Activated T-cell treated with anti-CD3 and anti-CD28 coated beads for 4 hours (primary cell): ENCODE measurements at places on chromosomes 11 and 22.

DNA sequence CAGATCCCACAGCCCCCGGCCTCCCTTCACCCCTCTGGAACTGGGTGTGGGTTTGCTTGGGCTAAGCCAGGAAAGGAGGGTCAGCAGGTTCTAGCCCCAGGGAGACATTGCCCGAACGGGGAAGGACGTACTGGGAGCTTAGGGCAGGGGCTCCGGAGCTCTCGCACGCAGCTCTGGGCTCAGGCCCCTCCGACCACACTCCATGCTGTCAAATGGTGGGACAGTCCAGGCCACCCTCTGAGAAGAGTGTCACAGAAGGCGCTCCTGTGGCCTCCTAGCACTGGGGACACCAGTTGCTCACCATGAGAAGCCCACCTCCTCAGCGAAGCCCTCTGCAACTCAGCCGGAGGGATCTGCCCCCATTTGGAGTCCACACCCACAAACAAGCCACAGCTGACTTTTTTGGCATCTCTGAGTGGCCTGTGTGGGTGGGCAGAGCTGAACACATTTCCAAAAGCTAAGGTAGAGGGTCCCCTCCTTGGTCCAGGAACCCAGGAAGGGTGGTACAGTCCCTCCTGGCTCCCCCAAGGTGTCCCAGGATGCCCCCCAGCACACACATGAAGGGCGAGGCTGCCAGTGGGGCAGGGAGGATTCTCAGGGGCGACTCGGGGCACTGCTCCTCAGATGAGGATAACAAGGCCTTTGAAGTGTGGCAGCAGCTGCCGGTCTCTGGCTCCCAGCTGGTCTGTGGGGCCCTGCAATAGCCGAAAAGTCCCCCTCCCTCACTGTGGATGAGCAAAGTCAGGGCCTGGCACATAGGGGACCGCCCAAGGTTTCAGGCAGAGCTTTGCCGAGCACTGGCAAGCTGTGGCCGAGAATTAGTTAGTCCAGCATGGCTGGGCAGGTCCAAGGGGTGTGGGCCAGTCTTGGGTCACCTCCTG, 13.0 kb upstream of the TEF start:
- no peak for DNase-seq

DNA sequence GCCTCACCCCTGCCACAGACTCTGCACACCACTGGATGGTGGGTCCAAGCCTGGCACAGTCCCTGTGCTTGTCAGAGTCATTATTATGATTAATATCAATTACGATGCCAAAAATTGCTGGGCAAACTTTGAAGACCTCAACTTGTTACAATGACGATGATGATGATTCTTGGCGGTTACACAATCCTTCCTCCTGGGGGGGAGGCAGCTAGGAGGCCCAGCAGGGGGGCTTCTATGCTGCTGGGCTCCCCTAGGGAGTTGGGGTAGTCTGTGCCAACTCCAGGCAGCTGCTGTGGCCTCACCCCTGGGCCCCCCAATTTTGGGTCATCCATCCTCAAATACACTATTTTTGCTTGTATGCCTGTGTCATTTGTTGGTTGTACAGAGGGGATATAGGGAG, 12.0 kb downstream of the SLC35E4 start:
- DNase-seq: no peak

DNA sequence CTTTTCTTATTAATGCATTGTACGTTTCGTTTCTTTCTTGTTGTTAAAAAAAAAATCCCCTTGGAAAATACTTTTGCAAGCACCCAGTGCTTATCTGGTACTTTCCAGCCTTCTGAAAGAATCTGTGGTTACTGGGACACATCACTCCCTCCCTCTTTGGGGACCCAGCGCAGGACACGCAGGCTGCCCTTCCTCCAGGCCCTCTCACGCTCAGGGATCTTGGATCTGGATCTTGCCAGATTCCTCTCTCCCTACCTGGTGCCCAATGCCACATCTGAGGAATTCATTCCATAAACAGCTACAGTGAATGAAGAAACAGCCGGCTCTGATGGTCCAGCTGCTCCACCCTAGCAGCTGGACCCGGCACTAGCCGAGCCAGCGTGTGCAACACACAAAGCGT, 55.7 kb downstream of the PHF21B start:
- DNase-seq: no peak

DNA sequence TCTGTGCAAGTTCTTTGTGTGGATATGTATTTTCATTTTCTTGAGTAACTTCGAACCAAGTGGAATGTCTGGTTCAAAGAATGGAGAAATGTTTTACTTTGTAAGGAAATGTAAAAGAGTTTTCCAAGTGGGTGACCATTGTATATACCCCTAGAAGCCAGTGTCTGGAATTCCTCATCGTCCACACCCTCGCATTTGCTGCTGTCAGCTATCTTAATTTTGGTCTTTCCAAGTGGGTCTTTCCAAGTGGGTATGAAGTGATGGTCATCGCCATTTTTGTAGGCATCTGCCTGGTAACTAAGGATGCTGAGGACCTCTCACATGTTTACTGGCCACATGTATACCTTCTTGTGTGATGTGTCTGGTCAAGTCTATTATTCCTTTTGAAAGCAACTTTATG, 547.5 kb downstream of the TBC1D22A start:
- DNase-seq: no peak

DNA sequence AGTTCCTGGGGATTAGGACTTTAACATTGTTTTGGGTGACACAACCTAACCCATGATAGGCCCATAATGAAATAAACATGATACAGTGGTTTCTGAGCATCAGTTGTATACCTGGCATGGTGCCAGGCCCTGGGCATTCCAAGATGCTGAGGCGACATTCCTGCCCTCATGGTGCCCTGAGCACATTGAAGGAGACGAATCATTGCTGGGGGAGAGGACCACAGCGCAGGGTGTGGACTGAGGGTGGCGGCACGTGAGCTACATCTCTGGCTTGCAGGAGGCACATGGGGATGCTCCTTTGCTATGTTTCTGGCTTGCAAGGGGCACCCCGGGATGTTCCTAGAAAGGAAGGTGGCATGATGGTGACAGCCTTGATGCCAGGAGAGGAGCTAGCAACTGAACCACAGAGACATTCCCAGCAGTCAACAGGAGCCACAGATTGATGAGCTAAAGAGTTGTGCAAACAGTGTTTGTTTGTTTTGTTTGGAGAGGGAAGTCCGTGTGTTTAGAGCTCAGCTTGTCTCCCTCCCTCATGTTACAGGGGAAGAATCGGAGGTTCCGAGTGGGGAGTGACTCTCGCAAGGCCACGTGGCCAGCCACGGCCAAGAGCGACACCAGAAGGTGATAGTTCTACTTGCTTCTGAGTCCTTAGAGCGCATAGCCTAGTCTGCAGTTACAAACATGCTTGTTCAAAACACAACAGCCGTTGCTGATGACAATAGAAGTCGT, 106.4 kb downstream of the MIAT start:
- no peak for DNase-seq

- no peak for DNase-seq
Observed at GRCh38 chr11:19880088-19880345, 167.4 kb downstream of the NAV2 start.

DNA sequence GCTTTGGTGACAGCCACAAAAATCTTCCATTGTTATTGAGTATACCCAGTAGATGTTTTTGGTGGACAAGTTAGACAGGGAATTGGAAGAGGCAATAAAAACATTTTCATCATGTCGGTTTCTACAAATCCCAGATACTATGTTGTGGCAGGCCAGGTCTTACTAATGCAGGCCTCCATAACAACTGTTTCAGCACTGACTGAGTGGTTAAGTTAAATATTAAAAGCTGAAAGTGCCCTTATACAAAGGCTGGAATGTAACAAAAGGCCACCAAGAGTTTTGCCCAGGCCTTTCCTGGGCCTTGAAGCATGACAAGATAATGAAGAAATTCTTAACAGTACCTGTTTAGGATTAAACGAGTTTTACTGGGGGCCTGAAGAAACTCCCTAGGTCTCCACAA, 29.3 kb downstream of the DMC1 start:
- no peak for DNase-seq

DNA sequence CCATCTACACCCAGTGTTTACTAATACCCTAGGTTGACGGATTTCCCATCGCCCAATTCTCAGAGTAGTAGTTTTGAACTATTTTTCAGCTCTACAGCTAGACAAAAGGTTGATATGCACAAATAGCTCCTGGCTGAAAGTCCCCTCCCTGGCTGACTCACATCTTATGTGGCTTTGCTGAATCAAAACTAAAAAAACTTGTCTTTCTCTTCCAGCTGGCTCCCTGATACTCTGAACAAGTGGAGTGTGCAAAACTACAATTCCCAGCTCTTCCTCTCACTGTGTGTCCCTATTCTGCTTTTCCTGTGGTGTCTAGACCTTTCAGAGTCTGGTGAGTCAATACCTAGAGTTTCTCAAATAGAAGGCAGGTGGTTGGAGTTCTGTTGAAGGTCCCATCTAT, 12.7 kb upstream of the LARGE1 start:
- no peak for DNase-seq

DNA sequence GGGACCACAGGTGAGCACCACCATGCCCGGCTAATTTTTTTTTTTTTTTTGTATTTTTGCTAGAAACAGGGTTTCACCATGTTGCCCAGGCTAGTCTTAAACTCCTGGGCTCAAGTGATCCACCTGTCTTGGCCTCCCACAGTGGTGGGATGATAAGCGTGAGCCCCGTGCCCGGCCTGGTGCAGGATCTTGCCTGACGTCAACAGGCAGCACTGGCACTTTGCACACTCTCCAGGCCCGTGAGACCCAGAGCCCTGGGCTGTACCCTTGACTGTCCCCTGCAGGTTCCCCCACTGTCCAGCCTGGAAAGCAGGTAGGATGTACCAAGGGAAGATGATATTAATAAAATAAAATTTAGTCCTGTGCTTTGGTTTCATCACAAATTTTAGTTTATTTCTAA, 29.1 kb upstream of the PANX2 start:
- no peak for DNase-seq

GRCh38 chr11:103927535-103927934, 108.9 kb upstream of the DDI1 start:
- DNase-seq: no peak

GRCh38 chr22:22058633-22059290, 76.2 kb upstream of the TOP3B start:
- DNase-seq: no peak

- DNase-seq: no peak
Observed at GRCh38 chr22:45942344-45942743, 34.6 kb downstream of the WNT7B start.

- DNase-seq: no peak
Observed at GRCh38 chr11:65709661-65710060, 2.4 kb upstream of the KAT5 start.

GRCh38 chr22:39490135-39490798, 11.8 kb upstream of the MIEF1 start:
- DNase-seq: peak; percentile 66

GRCh38 chr11:105181100-105181499, 41.5 kb upstream of the CARD18 start:
- no peak for DNase-seq

- DNase-seq: no peak
Observed at GRCh38 chr11:47033439-47033838, 96.9 kb downstream of the CSTPP1 start.

- DNase-seq: no peak
Observed at GRCh38 chr11:70731271-70732022, 333.1 kb downstream of the CTTN start.

DNA sequence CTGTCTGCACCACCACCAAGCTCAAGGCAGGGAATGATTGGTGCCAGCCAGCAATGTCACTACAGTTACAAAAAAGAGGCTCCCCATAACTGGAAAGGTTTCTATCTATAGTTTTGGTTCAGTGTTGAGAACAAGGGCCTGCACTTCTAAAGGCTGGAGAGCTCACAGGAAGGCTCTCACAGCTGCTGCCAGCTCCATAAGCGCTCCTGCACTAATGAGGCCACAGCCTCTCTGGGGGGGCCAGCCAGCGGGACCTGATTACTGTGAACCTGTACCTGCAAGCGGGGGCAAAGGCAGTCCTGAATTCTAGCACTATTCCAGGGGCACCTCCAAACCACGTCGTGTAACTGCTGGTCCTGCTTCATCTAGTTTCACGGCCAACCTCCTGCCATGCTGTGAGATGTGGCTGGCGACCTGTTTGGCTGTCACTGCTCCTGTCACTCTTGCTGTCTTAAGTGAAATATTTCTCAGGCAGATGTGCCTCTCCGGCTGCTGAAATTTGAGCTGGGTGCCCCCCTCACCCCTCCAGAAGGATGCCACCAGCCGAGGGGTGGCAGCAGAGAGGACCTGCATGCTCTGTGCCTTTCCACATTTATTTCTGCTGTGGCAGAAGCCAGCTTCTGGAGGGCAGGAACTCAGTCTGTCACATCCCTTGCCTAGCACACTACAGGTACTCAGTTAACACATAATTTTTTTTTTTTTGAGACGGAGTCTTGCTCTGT, 53.3 kb upstream of the ARFGAP3 start:
- no peak for DNase-seq

GRCh38 chr11:111577821-111578220, 24.4 kb upstream of the SIK2 start:
- no peak for DNase-seq

DNA sequence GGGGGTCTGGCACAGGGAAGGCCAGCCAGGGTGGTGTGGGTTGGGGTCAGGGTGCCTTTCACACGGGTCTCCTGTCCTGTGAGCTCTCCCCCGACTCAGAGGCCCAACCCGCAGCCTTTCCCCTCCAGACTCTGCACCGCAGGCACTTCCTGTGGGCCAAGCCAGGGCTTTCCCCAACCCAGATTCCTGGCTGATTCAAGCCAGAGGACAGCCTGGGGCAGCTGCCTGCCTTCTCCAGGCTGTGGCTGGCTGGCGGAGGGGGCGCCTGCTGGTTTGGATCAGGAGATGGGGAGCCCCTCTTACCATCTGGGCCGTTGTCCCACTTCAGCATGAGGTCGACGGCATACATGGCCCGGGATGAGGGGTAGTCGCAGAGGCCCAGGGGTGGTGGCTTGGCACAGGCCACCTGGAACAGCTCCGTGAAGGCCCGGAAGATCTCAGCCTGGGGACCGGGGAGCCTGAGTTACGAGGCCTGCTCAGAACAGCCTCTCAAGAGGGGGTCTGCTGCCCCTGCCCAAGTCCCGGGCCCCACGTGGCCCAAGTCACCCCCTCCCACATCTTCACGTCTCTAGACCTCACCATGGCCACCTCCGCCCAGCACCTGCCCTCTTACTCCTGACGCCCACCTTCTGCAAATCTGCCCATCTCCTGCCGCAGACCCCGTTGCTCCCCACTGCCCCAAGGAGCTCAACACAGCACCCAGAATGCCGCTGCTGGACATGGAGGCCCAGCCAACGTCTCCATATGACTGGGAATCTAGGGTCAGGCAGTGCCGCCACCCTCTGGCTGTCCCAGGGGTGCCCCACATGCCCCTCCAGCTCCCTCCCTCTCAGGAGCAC, 17.3 kb downstream of the TSPO start:
- no peak for DNase-seq

GRCh38 chr11:102611291-102611690, 13.8 kb downstream of the MMP20 start:
- DNase-seq: no peak

DNA sequence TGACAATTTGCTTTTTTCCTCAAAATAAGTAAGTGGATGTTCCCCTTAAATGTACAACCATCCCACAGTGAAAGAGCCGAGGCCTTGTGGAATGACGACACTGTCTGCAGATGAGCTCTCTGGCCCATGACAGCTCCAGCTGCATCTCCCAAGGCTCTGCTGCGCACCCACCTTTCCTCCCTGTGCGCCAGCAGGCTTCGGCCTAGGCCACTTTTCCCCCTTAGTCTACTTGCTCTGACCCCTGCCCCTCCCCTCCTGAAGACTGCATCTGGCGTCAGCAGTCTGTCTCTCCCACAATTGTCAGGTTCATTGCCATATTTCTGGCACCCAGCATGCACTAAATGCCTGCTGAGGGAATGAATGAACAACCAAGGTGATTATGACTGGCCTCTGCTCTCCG, 2.0 kb downstream of the TOP3B start:
- no peak for DNase-seq

- no peak for DNase-seq
Observed at GRCh38 chr11:11978098-11978637, 30.3 kb downstream of the DKK3 start.
